ENCODE measurements at places on chromosomes 12 and 14.

DNA sequence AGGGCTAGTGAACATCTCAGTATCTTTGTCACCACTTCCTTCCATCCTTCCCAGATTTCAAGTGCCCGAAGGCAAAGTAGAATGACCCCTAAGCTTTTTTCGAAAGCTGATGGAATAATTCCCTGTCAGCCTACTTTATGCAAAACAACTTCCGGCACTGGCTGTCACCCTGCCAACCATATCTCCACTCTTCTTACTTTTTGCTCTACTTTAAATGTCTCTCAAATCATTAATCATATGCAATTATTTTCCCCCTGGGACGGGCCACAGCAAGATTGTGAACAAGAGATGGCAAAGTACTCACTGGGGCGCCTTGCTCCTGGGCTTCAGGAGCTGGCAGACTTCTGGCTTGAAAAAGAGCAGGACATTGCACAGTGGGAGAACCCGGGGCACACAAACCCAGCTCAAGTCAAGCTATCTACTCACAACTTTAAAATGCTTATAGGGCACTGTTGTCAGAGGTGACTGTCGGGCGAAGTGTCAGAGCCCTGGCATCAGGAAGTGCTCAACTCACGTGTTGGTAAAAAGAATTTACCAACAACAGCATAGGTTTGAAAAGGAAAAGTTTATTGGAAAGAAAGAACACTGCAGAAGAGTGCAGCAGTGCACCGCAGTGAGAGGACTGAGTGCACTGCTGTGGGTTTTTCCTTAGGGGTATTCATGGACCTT lies 373.5 kb downstream of the PAWR start:
- DNase-seq, result no peak

GRCh38 chr12:127060310-127060847 lies 1206.6 kb upstream of the TMEM132C start:
- no peak for DNase-seq

- no peak for DNase-seq
Observed at GRCh38 chr14:34111953-34112352, 161.1 kb upstream of the EGLN3 start.

GRCh38 chr12:69916544-69917235 lies 91.7 kb downstream of the MYRFL start:
- no peak for DNase-seq

DNA sequence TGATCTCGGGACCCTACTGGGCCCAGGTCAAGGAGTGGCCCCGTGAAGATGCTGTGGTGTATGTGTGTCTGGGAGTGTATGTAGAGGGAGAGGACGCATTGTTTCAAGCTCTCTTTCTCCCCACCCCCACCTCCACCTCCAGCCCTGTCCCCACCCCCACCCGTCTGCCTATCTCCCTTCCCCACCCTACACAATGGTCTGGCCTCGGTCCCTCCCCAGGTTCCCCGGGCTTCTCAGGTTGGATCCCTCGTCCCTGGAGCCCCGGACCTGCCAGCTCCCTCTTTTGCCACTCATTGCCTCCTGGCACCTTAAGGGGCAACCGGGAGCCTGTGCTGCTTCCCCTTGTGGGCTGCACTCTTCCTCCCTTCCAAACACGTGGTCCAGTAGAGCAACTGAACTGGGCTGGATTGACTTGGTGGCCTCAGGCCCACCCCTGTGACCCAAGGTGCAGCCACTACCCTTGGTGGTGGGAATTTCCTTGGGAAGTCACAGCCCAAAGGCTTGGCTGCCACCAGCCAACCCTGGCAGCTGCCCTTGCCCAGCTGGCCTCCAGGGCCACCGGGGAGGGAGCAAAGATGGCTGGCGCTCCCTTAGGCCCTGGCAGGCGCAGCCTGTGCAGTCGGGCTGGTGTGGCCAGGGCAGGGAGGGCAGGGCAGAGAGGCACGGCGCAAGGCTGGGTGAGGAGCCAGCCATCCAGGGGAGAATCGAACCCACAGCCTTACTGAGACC lies 628 bp downstream of the VRTN start:
- no peak for DNase-seq
